Hematopoietic multipotent progenitor cell treated with erythropoietin and hydrocortisone succinate and interleukin-3 and kit ligand, for 17 days (in vitro differentiated cells): ENCODE measurements at places on chromosomes 6 and 20.

- DNase-seq, result no peak
Measured at GRCh38 chr20:63085151-63085861, 78.5 kb upstream of the BHLHE23 start.

DNA sequence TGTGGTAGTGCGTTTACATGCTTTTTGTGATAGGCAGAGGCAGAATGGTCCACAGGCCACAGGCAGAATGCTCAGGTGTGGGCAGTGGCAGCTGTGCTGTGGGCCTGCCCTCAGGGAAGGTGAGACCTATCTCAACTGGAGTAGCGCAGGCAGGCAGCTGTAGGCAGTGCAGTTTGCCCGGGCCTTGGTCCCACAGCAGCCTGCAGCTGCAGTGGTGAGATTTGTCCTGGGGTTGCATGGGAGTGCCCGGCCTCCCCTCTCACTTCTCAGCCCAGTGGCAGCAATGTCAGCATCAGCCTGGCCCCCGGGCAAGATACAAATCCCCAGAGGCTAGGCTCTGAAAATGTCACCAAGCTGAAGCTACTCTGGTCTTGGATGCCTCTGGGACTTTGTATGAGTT, 6.1 kb upstream of the PPIL4 start:
- DNase-seq, result no peak

DNA sequence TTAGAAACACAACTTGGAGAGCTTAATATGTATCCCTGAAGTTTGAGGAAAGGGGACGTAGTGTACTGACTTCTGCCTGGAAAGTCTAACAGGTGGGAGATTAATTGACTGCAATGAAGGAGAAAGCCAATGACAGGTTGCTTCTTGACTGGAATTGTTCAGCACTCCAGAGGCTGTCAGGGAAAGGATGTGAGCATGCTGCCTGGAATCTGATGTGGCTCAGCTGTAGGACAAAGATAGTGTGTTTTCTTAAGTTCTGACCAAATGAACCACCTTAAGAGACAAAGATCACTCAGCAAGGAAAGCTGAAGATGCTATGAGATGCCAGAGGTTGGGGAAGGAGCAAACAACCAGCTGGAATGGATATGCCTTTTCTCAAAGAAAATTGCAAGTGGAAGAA, 185.8 kb downstream of the PHF3 start:
- DNase-seq, result no peak

- no peak for DNase-seq
Measured at GRCh38 chr6:47852727-47853126, 70.9 kb downstream of the OPN5 start.

- DNase-seq, result peak; percentile 21
Measured at GRCh38 chr6:159151266-159151855, 17.8 kb upstream of the FNDC1 start.

DNA sequence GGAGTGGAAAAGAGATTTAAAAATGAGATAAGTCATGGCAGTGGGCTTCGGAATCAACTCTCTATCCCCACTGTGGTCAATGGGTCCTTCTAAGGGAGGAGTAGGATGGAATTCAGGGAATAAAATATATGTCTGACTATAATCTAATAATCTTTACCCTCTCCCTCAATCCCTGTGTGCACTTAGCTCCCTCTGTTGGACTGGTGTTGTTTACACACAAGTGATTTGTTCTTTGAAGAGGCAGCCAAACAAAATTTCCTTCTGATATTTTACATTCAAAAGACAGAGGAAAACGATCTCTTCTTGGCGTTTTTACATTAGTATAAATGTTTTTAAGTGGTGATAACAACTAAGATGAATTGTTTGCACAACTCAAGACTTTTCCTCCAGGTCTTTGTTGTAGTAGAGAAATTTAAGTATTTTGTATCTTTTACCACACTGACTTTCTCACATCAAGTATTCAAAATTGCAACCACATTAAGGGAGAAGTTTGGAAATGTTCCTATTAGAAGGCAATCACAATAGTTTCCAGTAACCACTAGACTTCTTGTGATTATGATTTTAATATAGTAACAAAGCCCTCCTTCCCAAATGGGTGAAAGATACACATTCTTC, 317.8 kb downstream of the CENPW start:
- no peak for DNase-seq

DNA sequence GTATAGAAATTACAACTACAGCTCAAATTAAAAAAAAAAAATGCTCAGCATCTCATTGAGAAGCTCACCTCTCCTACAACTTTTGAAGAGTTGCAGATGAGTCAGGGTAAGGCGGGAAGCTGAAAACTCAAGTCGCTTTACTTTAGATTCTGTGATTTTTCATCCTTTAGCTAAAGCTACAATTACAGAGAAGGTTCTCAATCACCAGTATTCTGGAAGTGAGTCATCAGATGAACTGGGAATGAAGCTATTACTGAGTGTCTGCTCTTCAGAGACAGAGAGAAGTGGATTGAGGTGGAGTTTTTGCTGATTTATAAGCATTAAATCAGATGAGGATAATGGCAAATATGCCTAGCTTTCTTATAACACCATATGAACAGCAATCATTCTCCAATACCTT, 91.9 kb downstream of the TFAP2A start:
- DNase-seq, result no peak

DNA sequence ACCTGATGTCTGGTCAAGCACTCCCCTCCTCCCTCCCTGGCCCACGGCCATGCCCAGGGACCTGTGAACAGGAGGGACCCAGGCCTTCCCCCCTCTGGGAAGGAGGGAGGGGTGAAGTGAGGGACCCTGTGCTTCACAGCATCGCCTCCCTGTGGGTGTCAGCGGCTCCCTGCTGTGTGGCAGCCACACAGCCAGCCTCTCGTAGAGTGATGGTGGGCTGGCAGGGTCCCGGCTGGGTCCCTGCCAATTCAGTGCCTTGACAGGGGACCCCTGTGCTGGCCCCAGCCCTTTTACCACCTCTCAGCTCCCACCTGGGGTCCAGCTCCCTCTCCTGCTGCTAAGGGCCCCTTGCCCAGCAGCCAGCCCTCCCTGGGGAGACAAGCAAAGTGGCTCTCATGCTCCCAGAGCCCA, 31.3 kb upstream of the GRM4 start:
- no peak for DNase-seq

GRCh38 chr6:71126506-71126905, 162.1 kb upstream of the OGFRL1 start:
- DNase-seq, result no peak

DNA sequence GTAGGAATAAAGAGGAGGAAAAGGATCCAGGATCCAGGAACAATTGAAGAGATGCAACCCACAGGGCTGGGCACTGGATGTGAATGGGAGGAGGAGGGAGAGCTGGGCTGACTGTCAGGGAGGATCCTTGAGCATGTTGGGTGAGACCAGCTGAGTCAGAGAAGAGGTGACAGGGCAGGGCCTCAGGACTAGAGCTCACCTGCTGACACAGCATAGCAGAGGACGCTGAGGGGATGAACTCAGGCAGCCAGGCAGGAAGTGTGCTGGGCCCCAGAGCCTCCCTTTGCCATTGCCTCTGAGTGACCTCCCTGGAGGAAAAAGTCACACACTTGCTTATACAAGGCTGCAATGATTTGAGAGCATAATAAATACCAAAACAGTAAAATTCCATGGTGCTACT, 72.3 kb downstream of the ZNF133 start:
- no peak for DNase-seq

DNA sequence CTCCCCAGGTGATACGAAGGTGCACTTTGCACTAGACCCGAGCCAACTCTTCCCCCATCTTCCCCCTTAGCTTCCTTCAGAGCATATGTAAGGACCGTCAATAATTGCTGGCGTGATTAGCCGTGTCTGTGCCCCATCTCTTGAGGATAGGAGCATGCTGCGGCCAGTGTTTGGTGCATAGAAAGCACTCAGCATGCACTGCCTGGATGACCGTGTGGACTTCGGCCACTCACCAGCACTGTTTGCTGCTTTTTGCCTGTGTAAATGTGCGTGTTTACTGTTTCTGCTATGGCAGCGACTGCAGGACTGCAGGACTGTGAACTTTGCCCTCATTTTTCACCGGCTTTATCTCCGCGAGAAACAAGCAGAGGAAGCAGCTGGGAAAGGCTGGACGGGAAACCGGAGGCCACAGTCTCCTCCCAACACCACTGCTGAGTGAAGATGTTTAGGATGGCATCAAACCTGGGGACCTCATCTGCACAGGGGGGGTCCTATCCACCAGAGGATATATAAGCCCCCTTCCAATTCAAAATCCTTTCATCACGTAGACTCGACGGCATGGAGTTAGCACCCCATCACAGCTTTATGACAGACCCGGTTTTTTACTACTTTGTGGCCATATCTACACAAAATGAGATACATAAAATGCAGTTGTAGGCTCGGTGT, 150.6 kb upstream of the AFDN start:
- no peak for DNase-seq

DNA sequence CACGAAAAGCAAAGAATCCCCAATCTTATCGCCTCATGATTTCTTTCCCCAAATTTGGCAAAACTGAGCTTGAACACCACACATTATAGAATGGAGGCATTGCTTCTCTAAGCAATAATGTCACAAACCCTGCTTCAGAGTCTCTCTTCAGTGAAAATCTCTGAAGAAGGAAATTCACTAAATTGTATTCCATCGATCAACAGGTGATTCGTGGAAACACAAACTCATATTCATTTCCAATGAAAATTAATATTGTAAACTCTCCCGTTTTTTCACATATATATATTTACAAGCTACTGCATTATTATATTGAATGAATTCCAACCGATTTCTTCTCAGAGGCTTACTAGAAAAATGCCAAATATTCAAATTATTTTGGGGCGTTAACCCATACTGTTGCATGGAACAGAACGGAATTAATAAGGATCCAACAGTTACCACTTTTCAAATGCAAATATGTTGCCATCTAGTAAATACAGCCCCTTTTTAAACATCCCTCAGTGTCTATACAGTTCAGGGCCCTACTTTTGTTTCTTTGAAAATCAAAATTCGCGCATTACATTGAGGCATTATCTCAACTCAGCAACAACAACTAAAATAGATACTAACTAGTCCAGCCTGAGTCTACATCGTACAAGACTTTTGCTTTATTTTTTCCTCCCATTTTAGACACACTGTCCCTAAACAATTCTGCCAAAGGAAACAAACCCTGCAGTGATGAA, 1.3 kb downstream of the KIF13A start:
- no peak for DNase-seq

- DNase-seq, result no peak
Measured at GRCh38 chr20:58765780-58766179, 73.2 kb downstream of the NPEPL1 start.

DNA sequence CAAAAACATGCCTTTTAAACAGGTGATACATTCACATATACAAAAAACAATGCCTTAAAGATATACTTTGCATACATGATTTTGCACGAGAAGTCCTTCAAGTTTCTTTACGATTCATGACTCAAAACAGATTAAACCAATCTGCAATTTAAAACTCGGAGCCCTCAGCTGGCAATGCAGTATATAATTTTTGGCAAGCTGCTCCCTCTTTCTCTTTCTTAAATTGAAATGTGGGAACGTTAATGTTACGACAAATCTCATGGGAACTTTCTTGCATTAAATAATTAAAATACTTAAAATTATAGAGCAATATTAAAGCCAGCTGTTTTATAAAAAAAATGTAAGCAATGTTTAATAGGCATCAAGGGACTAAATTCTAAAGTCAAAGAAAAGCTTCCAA, 334.6 kb downstream of the ESR1 start:
- no peak for DNase-seq

DNA sequence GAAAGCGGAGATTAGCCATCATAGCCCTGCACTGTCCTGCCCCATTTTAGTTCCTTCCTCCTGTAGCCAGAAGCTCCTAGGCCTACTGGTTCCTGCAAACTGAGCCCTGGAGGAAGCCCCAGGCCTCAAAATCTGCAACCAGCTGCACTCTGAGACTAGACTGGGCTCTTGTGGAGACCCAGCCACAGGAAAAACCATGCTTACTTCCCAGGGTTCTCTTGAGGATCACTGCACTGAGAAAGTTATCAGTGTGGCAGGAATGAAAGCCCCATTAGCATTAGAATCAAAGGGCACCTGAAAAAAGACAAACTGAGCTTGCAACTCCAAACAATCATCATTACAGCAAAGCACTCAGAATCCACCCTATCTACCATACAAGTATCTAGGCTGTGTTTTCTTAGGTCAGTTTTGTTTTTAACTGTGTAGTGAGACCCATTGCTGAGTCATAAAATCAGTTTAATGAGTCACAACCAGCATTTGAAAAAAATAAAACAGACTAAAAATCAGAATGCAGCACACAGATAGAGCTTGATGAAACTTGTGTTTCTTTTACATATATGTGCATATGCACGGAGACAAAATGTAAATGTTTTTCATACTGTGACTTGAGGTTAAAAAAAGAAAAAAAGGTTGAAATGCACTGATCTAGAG, 91.0 kb downstream of the UNC5CL start:
- no peak for DNase-seq

DNA sequence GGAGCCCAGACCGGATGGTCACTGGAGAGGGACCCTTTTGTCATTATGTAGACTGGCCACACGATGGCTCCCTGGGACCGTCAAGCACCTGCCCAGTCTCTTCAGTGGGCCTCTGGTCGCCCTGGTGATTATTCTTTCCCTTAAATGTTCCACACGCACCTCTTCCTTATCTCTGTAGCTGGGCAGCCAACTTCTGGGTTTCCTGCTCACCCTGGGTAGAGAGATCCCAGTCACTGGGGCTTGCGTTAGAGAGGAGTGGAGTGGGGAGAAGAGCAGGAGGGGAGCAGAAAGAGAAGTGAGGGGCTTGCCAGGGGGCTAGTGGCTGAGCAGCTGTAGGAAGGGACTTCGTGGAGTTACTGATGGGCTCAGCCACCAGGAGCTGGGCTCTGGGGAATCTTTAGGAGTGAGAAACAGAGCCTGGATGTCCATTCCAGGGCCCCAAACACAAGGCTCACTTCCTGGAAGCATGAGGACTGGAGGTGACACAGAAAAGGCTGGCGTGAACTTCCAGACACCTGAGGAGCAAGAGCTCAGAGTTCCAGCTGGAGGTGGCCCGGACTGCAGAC, 150.1 kb downstream of the DHX35 start:
- no peak for DNase-seq

GRCh38 chr6:157769776-157770426, 53.1 kb upstream of the SNX9 start:
- no peak for DNase-seq

- DNase-seq, result no peak
Measured at GRCh38 chr6:127923135-127923534, 22.3 kb upstream of the THEMIS start.

DNA sequence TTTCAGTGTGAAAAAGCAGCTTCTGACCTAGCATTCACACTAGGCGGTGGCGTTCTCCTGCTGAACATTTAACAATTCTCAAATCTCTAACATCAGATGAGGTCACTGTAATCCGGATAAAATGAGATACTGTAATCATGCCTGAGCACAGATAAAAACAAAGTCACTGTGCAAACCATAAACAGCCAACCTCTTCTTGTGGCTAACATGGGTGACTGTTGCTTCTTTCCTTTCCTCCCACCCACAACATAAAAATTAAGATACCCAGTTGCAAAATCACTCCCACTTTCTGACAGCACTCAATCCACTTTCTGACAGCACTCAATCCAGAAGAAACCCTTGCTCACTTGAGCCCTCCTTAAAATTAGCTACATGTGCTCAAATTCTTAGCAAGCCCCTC, 11.5 kb upstream of the ALDH8A1 start:
- DNase-seq, result no peak

- no peak for DNase-seq
Measured at GRCh38 chr6:151723152-151723551, 84.3 kb upstream of the ESR1 start.

- no peak for DNase-seq
Measured at GRCh38 chr20:60897976-60898375, 354.1 kb upstream of the CDH4 start.
